ENCODE measurements at places on chromosomes 1 and 21.

- H3K27me3 ChIP-seq, result peaks cover 36% of the 10 kb centered on the region
- peak; percentile 83 for DNase-seq
- H3K27ac ChIP-seq, result no peak overlapping the region
- peaks cover 7% of the 10 kb centered on the region for H3K4me1 ChIP-seq
Measured at GRCh38 chr1:156090840-156091188, 8.5 kb upstream of the MEX3A start.

DNA sequence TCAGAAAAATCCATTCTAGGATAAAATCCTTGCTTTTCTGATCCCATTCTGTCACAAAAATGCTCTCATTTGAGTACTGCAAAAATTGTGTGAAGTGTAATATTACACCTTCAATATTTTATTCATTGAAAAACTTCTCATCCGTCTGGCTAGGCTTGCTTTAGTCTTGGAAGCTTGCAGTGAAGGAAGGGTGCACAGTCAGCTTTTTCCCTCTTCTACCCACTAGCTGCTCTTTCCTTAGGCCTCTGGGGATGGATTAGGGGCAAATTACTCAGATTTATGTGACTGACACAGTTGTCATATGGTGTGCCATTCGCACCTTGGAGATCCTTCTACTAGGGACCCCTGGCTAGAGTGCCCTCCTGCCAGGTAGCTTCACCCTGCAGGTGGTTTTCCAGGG is 32.1 kb downstream of the OVAAL start:
- DNase-seq, result no peak
- H3K27ac ChIP-seq, result no peak overlapping the region
- no peaks in the 10 kb centered on the region for H3K4me1 ChIP-seq
- no peaks in the 10 kb centered on the region for H3K36me3 ChIP-seq

GRCh38 chr21:31459457-31459856 is 115.4 kb upstream of the TIAM1 start:
- no peaks in the 10 kb centered on the region for H3K4me1 ChIP-seq
- no peak for DNase-seq
- H3K27me3 ChIP-seq, result no peaks in the 10 kb centered on the region

- peaks cover 46% of the 10 kb centered on the region for H3K27me3 ChIP-seq
- H3K36me3 ChIP-seq, result peaks cover 2% of the 10 kb centered on the region
- no peak overlapping the region for H3K4me3 ChIP-seq
- no peaks in the 10 kb centered on the region for H3K4me1 ChIP-seq
- no peak overlapping the region for H3K27ac ChIP-seq
Measured at GRCh38 chr1:15454256-15454655, 2.3 kb upstream of the CELA2A start.

DNA sequence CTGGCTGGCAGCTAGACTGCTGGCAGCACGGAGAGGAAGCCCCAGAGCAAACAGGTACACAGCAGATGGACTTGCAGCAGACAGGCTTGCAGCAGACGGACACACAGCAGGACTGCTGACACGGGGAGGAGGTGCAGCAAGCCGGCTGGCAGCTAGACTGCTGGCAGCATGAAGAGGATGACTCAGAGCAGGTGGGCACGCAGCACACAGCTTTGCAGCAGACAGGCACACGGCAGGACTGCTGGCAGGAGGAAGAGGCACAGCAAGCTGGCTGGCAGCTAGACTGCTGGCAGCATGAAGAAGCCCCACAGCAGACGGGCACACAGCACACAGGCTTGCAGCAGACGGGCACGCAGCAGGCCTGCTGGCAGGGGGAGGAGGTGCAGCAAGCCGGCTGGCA is 498 bp downstream of the KRTAP10-2 start:
- no peak overlapping the region for H3K27ac ChIP-seq
- no peak overlapping the region for H3K4me3 ChIP-seq
- no peak for DNase-seq
- H3K36me3 ChIP-seq, result no peaks in the 10 kb centered on the region
- H3K27me3 ChIP-seq, result no peaks in the 10 kb centered on the region

Measured in effector memory CD8-positive, alpha-beta T cell (primary cell).